ENCODE measurements at places on chromosomes 11 and 22.

DNA sequence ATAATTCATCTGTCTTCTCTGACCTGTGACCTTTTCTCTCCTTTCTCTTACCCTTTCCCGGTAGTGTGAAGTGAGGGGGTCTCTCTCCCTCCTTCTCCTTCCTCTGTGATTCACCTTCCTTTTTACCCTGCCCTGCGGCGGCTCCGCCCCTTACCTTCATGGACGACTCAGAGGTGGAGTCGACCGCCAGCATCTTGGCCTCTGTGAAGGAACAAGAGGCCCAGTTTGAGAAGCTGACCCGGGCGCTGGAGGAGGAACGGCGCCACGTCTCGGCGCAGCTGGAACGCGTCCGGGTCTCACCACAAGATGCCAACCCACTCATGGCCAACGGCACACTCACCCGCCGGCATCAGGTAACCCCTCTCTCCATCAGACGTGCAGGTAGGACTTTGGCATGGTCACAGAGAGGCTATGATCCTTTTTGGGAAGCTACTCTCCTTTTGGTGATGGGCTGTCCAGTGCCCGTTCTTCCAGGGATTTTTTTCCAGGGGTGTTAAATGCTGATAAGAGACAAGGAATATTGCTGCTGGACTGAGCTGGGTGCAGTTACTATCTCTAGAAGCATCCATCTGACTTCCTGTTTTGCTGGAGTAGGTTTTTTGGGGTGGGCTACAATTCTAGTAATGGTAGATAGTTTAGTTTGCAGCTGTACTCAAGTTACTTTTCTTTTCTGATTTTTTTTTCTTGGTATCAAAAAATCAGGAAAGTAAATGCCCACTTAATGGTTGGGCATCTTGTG is 29.9 kb downstream of the CTNND1 start:
- no peak for DNase-seq

GRCh38 chr11:33317662-33318061 is 60.5 kb downstream of the HIPK3 start:
- DNase-seq, result no peak

- no peak for DNase-seq
These were observed 1188.1 kb downstream of the LRRC4C start for GRCh38 chr11:40271361-40271760.

GRCh38 chr11:114252767-114253166 is 43.4 kb upstream of the NNMT start:
- DNase-seq, result no peak

DNA sequence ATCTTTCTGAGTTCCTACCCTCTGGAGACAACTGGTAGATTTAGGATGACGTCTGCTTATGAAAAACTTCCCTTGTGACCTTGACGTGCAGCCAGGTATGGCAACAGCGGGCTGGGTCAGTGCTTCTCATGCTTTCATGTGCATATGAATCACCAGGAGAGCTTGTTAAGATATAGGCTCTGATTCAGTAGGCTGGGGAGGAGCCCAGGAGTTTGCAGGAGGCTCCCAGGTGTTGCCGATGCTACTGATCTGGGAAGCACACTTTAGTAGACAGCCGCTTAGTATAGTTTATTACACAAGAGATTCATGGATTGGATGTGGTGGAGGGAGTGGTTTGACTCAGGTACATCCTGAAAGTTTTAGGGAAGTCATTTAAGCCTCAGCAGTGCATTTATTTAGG is 23.8 kb downstream of the DIXDC1 start:
- no peak for DNase-seq

DNA sequence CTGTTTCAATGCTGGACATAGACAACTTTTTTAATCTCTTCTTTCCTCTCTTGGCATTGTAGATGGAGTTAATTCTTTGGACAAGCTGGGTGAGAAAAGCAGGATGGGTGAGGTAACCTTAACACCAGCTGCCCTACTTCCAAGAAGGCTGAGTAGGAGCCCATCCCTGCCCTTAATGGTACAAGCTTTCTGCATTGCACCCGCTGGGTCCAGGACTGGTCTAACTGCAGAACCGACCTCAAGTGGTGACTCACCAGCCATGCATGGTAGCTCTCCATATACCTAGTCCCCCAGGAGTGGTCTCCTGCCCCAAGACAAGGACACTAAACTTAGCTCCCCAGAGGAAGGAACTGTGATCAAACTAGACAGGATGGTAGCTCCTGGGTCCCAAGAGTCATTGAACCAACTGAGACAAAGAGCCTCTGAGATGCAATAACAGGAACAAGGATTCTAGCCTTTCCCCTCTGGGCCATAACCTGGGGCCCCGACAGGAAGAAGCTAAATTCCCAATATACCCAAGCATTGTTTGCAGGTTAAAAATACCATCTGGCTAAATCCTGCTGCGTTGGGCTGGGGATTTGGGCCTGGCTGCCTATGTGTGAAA is 32.1 kb downstream of the RPL27A start:
- DNase-seq, result no peak

- no peak for DNase-seq
These were observed 4.9 kb downstream of the PNPLA3 start for GRCh38 chr22:43928468-43928867.

DNA sequence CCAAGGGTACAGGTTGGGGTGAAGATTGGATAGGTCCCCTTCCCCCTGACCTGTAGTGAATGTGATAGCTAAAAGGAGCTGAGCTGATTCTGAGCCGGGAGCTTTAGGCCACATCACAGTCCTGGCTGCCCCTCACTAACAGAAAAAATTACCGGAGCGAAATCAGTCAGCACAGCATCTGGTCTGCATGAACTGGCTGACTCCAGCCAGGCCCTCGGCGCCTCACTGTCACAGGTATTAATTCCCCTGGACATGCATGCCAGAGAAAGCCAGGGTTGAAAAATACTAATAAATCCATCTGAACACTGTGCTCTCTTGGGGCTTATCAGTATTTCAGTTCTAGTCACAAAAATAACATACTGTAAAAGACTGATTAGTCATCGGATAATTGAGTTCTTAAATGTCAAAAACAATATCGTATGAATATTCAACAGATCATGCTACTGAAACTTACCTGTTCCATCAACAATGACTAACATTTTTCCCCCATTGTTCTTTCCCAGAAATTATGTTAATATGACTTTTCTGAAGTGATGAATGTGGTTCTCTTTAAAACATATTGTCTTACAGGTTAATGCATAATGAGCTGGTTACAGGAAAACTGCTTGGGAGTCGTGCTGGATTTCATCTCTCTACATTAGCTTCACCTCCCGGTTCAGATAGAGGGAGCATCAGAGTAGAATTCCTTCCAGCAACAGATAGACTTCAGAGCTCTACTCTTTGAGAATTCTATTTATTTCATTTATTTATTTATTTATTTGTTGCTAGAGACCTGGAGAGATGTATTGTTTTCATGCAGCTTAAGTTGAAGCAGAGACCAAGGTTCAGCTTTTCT is 387.7 kb downstream of the NXPE2 start:
- DNase-seq, result no peak

- peak; percentile 18 for DNase-seq
These were observed 16.7 kb downstream of the SSH3 start for GRCh38 chr11:67320011-67320410.

- no peak for DNase-seq
These were observed 2.6 kb upstream of the LTBP3 start for GRCh38 chr11:65560555-65561418.

DNA sequence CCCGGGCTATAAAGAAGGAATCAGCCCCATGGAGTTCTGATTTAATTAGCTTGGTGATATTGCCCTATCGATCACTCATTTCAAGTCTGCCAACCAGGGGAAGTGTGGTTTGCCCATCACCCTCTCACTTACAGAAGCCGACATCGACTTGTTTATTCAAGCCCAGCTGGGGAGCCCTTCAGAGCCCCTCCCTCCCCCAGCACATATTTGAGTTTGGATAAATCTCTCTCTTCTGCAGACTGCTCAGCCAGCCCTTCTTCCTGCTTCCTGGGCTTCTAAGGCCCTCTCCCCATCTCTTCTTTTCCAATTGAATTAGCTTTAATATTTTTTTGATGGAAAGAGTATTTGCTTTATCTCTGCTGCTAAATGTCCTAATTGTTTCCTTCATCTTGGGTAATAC is 299.0 kb downstream of the MIAT start:
- no peak for DNase-seq

DNA sequence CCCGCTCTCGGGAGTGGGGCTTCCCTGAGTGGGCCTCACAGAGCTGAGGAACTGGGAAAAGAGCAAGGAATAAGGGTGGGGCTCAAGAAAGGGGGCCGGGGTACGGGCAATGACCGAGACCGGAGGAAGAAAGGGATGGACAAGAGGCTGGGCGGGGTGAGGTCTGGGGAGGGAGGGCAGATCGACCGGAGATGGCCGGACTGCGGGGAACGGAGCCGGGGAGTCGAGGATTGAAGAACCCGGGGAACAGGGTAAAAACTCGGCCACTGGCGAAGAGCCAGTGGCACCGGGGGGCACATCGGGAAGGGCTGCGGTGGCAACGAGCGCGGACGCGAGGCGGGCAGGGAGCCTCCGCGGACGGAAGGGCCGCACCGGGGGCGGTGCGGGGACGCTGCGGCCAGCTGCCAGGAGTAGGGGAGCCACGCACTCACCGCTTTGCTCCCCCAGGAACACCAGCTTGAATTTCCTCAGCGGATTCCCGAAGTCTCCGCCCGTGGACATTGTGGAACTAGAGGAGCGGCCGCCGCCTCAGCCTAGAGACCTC is 667 bp downstream of the RAB6A start:
- no peak for DNase-seq

- no peak for DNase-seq
These were observed 17.9 kb upstream of the FBLN1 start for GRCh38 chr22:45484742-45485141.

DNA sequence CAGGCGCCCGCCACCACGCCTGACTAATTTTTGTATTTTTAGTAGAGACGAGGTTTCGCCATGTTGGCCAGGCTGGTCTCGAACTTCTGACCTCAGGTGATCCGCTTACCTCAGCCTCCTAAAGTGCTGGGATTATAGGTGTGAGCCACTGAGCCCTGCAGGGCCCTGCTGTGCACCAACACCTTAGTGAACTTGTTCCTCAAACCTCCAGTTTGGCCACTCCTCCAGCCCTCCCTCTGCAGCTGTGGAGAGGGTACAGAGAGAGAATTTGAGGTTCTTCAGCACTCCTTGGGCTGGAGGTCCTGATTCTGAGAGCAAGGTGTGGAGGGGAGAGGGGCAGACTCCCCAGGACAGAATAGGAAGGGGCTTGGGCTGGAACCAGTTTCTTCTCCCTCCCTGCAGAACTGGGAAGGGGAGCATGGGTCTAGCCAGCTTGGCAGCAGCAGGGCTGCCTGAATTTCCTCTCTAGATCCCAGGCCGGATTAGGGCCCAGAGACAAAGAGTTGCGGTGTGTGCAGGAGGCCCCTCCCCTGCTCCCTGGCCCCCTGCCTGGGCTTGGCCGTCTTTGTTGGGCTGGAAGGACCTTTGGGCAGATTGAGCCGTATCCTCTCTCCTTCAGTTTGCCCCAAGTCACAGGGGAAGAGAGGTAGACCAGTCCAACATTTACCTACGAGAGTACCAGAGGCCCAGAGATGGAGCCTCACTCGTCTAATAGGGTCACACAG is 2.3 kb upstream of the PEX16 start:
- no peak for DNase-seq

GRCh38 chr22:46918197-46918596 is 155.7 kb downstream of the TBC1D22A start:
- no peak for DNase-seq

DNA sequence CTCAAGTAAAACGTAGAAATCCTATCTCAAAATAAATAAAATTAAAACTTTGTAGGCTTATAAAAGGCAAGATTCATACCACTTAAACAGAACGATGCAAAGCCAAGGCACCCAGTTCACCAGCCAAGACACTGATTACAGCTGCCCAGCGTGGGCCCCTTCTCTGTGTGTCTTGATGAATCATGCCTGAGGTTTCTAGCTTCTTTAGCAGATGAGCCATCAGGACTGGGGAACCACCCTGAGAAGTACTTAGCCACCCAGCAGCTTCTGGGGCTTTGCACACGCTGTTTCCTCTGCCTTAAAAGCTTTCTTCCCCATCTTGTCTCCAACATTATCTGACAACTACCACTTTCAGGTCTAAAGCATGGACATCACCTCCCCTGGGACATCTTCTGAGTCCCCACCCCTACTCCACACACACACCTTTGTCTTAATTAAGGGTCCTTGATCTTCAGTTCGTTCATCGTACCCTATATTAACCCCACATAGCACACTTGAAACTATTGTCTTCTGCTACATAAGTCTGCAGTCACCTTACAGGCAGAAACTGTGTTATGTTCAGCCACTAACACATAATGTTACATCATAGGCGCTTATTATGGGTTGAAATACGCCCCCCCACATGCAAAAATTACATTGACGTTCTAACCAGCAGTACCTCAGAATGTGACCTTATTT is 8.7 kb upstream of the LAYN start:
- peak; percentile 71 for DNase-seq

- DNase-seq, result no peak
These were observed 253.2 kb downstream of the ST3GAL4 start for GRCh38 chr11:126608658-126609057.
